IPS-NIHi11 (cell line): ENCODE measurements at places on chromosomes 2 and 18.

DNA sequence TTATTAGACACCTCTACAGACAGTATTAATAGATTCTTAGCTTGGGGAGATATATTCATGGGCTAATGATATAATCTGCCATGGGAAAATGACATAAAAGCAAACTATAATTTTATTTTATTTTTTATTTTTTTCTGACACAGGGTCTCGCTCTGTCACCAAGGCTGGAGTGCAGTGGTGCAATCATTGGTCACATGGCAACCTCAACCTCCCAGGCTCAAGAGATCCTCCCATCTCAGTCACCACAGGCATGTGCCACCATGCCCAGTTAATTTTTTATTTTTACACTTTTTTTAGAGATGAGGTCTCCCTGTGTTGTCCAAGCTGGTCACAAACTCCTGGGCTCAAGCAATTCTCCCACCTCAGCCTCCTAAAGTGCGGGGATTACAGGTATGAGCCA lies 39.3 kb downstream of the RTN4 start:
- DNase-seq, result no peak

- no peak for DNase-seq
These were observed 5.0 kb downstream of the MGAT5 start for GRCh38 chr2:134258684-134259388.

GRCh38 chr2:33135645-33136044 lies 188.9 kb downstream of the LTBP1 start:
- DNase-seq, result no peak

GRCh38 chr2:236841389-236841788 lies 244.3 kb upstream of the COPS8 start:
- DNase-seq, result no peak

GRCh38 chr2:132560562-132560961 lies 109.4 kb downstream of the LYPD1 start:
- no peak for DNase-seq

DNA sequence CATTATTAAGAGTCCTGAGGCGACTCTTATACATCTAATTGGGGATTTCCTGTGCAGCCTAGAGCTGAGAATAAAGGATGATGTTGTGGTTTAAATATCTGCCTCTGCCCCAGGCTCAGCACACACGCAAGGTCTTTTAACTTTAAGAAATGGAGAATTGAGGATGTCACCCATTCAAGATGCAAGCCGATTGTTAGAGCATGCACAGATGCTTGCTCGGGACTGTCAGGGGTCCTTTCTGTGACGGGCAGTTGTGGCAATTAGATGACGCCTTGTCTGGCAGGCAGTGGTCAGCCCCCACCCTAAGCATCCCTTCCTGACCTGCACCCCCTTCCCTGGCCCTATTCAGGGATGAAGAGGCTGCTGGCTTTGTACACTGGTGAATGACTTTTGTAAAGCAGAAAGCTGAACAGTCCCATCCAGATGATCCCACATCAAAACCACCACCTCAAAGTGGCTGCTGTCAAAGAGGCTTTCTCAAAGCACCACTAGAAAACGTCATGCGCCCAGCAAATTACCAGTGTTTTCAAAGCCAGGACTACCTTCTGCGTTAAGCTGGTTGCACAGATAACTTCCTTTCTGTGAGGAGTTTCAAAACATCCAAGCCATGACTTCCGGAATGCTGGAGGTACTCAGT lies 23.7 kb downstream of the FAM178B start:
- DNase-seq, result no peak

DNA sequence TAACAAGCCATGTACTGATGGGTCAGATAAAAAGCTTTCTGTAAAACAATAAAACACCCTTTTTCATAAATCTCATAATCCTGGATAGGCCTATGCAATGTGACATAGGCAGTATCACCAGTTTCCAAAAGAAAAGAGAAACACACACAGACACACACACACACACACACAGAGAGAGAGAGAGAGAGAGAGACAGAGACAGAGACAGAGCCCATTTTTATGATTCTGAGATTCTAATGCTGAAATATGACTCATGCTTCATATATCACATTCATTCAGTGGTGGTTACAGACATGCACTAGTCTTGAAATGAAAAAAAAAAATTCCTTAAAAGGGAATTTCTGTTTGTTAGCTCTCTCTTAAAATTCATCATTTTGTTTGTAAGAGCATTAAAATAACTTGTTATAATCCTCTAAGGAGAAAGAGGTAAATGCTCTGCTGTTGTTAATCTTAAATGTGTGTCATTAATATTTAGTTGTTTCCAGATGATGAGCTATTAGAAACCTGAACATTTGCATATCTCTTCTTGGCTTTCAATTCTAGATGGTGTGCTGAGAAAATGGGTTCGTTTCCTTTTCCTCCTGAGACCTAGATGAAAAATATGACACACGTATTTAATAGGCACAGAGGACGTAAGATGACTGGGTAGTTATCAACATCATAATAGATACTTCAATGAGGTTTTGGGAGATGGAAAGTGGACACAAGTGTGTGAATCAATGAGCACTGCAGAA lies 1598.7 kb upstream of the ACVR2A start:
- DNase-seq, result no peak

DNA sequence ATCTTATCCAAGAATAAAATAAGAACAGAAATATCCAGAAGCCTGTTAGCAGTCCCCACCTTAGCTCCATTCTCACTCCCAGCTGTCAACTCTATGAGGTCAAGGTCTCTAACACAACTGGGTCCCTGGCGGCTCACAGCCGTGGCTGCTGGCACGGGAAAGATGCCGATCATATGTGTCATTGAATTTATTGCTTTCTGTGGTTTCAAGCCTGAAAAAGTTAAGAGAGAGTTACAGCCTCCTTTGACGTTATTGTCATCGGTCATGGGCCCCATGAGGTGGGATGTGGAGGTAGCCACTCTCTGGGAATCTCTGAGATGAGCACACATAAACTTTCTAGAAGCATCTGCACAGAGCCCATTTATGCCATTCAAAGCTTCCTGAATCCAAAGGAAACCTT lies 28.7 kb upstream of the CABLES1 start:
- DNase-seq, result peak; percentile 38

DNA sequence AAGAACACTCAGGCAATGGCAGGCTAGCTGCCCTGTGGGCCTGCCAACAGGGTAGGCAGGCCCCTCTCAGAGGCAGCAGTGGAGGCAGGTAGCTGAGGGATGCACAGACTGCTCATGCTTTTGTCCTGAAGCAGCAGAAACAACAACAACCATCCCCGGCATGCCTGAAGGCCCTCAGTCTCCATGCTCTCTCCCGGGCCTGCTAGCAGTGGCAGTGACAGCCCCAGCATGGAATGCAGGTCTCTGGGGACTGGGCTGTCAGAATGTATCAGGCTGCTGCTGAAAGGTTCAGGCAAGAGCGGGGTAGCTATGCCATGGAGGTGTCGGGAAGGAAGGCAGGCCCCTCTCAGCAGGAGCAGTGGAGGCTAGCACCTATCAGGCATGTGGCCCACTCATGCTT lies 209.8 kb downstream of the KCNJ3 start:
- no peak for DNase-seq

DNA sequence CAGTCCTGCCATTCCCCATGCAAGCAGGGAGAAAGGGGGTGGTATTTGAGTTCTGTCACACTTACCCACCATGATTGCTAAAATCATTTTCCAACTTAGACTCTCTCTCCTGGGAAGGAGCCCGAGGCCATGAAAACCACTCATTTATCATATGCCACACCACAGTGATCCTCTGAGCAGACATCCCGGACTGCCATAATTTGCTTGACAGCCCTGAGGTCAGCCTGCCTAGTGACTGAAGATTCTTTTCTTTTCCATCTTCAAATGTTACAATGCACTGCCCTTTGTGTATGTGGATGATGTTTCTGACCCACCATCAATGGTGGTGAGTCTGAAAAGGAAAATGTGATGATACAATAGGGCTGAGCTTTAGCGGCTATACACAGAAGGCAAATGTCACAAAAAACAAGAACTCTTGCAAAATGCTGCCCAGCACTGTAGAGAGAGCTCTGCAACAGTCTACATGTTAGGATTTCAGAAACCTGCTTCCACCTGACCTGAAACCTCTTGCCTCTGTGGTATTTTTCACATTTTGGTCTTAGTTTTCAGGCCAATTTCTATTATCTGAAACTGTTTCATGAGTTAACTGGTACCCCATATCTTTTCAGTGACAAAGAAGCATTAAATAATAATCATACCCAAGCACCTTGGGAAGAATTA lies 272.8 kb downstream of the ZNF385B start:
- no peak for DNase-seq

DNA sequence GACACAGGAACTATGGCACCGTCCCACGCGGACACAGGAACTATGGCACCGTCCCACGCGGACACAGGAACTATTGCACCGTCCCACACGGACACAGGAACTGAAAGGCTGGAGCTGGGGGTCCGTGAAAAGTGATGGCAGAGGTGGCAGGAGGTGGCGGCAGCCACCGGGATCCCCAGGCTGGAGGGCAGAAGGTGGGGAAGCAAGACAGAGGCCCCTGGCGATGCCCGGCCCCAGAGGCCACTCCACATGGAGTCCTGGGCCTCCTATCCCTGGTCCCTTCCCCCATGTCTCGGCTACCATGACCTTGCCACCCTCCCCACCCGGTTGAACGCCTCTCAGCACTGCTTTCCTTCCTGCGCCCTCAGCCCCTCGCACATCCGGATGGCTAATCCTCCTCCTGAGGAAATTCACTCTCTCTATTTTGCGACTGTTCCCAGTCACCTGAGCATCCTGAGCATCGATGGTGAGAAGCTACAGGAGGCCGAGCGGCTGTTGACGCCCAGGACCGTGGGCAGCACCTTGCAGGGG lies 181.4 kb downstream of the TMEM18 start:
- DNase-seq, result no peak

- DNase-seq, result no peak
These were observed 468.3 kb downstream of the SPAG16 start for GRCh38 chr2:213752575-213752974.

GRCh38 chr2:128735296-128735960 lies 416.8 kb upstream of the HS6ST1 start:
- DNase-seq, result no peak

- no peak for DNase-seq
These were observed 17.9 kb downstream of the MEMO1 start for GRCh38 chr2:31992934-31993333.

GRCh38 chr2:19474128-19474527 lies 115.7 kb upstream of the OSR1 start:
- DNase-seq, result no peak

DNA sequence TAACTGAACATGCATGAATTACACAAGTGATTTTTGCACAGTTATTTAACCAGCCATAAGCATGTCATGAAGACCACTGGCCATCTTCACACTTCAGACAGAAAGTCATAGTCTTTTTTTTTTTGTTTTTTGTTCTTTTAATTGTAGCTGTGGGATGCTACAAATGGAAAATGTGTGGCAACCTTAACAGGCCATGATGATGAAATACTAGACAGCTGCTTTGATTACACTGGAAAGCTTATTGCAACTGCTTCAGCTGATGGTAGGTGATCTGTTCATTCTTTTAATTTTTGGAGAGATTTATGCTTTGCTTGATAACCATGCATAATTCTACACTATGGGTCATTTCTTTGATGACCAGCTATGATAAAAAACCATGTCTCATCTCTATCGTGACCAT lies 35.6 kb downstream of the DAW1 start:
- DNase-seq, result no peak

DNA sequence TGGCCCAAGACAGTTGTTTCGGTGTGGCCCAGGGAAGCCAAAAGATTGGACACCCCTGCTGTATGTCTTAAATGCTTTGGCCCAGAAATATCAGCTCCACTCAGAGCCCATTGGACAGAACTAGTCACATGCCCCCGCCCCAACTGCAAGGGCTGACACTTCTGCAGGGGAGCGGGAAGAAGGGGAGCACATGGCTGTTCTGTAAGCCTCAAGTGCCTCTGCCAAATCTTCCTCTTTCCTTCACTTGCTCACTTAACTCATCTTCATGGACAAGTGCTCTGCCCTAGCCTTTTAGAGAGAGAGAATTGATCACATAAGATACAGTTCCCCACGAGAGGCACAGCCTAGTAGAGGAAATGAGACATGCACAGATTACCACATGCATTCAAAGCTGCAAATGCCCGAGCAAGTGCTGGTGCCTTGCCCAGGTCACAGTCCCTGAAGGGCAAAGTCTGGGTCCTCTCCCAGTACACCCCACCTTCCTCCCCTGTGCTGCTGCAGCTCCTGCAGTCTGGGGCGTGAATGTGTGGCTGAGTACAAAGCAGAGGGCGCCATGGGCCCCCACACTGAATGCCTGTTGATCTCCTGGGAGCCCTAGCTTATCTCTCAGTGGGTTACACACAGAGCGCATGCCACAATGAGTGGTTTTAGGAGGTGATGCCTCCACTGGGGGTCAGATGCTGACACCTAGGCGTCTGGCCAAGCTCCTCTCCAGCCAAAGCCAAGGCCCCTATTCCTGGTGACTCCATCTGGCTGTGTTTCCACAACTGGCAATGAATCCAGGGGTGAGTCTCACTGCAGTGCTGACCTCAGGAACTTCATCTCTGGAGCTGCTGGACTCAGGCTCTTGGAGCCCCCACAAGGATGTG lies 135.3 kb downstream of the CTIF start:
- DNase-seq, result no peak

GRCh38 chr2:98899041-98899702 lies 36.9 kb downstream of the CRACDL start:
- DNase-seq, result no peak

DNA sequence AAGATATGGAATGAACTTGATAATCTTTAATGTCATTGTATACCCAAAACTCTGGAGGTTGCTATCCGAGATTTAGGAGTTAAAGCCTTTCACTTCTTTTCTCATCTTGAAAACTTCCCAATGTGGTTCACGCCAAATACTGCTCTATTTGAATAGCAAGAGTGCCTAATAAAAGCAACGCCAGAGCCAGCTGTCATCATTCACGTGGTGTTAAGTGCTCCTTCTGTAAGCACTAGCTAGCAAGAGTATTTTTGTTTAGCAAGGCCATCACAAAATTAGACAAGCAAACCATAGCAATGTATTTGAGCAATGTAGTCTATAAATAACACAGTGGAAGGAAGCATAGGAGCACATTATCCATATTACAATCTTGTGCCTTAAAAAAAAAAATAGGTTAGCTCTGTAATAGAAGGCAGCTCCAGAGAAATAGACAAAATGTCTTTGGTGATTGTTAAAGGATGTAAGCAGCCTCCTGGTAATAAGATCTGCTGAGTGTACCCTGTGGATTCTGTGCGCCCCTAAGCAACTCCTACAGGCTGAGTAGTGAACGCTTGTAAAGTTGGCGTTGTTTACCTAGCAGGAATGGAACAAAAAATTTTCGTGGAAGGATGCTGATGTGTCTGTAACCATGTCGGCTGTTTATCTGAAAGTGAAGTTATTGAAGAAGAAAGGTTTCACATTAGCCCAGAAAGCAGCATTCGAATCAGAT lies 518.0 kb downstream of the CNTNAP5 start:
- DNase-seq, result no peak

GRCh38 chr2:70095720-70096670 lies 8.7 kb downstream of the PCBP1 start:
- no peak for DNase-seq

DNA sequence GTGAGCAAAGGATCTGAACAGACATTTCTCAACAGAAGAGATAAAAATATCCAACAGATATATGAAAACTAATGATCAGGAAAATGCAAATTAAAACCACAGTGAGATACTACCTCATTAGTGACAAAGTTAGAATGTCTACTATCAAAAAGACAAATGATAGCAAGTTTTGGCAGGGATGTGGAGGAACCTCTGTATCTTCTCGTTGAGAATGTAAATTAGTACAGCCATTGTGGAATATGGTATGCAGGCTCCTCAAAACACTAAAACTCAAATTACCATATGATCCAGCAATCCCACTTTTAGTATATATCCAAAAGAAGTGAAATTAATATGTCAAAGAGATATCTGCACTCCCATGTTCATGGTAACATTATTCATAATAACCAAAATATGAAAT lies 427.1 kb downstream of the LRRTM4 start:
- no peak for DNase-seq
